ENCODE measurements at places on chromosomes 1 and 21.

- DNase-seq: no peak
Observed at GRCh38 chr1:221625026-221625425, 116.9 kb downstream of the DUSP10 start.

DNA sequence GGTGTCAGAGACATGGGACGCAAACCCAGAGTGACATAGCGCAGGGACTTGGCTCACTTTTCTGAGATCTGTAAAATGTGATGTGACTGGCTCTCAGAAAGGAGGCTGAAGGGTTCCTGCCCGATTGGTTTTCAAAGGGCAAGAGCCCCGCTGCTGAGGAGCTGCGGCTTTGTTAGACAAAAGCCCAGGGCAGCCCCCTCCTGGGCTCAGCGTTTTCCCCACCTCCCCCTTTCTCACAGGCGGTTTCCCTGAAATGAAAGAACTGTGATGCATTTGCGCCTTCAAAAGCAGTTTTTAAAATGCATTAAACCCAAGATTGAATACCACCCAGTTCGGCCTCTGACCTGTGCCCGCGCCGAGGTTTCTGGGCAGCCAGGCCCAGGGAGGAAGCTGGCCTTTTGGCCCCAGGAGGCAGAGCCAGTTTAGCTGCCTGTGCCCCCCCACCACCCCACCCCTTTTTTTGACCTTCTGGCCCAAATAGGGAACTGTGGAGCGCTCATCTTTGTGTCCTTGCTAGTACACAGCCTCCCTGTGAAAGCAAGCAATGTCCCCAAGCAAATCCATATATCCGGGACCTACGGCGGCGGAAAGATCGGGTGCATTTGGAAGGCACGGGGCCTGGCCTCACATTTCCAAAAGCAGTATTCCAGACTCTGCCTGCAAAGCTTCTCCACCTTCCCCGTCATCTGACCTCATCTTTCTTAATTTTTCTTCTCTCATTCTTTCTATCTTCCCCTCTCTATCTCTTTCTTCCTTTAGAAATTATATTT is 28.6 kb downstream of the CD247 start:
- no peak for DNase-seq

- DNase-seq: no peak
Observed at GRCh38 chr1:235923466-235924021, 56.8 kb upstream of the LYST start.

- no peak for DNase-seq
Observed at GRCh38 chr1:38803647-38804046, 55.9 kb downstream of the RRAGC start.

GRCh38 chr1:53391296-53391695 is 63.4 kb upstream of the LRP8 start:
- DNase-seq: no peak

DNA sequence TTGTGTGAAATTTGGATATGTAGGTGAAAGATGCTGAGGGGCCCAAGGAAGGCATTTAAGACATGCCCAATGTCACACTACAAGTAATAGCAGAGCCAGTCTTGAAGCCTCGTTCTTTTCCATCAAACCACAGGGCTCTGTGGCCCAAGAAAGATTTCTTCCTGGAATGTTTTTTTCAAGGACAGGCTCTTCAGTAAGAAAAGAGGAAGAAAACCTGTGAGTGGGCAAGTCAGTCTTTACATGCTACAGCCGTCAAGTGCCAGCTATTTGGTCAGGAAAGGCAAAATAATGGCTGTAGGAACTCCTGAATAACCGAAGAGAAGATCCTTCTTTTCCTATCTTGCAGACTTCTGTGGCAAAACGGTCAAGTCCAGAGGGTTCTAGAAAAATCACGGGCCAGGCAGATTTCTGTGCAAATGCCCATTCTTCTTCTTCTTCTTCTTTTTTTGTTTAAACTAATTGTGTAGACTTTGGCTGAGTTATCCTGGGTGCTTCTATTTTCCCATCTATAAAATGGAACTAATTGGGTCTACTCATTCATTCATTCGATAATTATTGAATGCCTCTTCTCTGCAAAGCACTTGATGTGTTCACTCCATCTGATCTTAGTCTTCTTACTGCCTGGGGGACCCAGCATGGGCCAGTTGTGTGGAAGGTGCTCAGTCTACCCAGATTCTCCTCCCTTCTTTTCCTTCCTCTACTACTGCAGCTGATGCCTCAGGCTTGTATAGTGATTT is 1.9 kb upstream of the ID3 start:
- DNase-seq: no peak

DNA sequence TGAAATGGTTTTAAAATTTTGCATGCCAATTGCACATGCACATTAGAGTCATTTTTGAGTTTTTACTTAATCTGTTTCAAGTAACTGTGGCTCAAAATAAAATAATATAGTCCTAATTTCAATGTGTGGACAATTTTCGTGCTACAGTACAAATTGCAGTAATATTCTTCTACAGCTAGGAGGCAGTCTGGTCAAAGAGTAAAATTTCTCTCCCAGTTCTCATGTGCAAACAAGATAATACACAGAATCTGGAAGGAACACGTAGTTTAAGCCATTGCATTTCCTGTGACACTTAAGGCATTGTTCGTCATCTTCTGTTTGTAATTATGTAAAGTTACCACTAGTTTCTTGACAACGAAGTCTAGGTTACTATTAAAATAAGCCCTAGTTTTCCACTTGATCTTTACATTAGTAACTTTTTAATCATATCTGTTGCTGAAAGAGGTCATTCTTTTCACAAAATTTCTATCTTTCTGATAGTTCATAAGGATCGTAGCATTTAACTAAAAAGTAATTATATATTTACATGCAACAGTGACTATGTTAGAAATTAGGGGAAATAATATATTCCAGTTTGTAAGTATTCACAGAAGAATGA is 28.9 kb downstream of the ODR4 start:
- DNase-seq: no peak

DNA sequence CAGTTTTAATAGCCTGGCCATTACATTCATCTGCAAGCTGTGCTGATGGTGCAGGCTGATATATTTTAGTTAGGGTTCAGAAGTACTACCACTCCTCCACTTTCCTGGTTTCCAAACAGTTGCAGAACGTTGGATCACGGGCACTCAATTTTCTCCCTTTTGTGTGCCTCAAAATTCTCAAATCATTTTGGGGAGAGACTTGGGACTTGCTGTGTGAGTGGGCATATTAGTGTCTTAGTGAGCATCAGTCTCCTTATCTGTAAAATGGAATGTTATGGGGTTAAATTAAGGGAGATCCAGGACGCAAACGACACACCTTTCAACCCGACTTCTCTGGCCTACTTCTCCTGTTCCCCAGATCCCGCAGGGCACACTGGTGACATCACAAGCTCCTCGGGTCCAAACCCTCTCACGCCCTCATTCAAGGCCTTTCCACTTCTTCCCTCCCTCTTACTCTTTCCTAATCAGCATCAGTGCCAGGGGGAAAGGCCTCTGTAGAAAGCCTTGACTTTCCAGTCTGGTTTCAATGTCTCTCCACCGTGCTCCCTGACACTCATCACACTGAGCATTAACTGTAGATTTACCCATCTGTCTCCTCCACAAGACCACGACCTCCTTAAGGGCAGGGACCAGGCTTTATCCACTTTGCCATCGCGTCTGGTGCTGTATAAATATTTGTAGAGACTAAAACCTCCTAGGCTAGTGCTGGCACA is 1.2 kb downstream of the PIGP start:
- peak; percentile 78 for DNase-seq

DNA sequence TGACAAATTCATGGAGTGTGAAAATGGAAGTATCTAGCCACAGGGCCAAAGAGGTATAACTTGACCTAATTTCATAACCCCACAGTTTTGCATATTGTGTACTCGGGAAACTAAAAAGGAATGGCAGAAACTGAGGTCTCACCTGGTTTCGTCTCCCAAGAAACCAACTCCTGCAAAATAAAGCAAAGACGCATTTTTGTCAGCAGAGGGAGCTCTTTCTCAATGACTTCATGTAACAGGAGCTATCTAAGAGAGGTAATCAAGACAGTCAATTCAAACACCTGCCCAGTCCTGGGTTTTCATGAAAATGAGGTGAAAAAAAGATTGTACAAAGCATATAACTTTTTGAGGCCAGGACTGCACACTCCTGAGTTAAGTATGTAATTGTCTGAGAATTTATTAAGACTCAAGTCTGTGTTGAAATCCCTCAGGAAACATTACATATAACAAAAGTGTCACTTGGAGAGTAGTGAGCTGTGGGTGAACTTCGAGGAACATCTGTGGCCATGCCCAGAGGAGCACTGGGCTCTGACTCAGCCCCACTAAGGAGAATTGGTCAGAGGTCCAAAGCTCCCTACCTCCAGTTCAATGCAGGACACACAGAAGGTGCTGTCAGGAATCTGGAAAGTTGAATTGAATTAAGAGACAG is 17.6 kb downstream of the FCRL4 start:
- no peak for DNase-seq

DNA sequence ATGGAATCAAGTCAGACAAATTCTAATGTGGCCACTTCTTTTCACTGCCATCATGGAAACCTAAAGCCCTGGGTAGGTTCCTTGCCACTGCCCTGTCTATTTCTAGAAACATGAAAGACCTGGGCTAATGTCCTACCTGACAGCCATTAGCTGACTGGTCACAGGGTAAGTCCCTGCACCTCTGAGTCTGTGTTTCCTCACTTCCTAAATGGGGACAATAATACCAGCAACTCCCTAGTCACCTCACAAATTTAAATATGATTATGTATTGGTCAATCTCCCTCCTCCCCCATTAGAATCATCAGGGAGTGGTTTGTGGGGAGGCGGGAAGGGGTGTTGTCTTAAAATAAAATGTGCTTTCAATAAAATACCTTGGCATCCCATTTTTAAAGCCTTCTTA is 2.2 kb downstream of the CREG1 start:
- no peak for DNase-seq

DNA sequence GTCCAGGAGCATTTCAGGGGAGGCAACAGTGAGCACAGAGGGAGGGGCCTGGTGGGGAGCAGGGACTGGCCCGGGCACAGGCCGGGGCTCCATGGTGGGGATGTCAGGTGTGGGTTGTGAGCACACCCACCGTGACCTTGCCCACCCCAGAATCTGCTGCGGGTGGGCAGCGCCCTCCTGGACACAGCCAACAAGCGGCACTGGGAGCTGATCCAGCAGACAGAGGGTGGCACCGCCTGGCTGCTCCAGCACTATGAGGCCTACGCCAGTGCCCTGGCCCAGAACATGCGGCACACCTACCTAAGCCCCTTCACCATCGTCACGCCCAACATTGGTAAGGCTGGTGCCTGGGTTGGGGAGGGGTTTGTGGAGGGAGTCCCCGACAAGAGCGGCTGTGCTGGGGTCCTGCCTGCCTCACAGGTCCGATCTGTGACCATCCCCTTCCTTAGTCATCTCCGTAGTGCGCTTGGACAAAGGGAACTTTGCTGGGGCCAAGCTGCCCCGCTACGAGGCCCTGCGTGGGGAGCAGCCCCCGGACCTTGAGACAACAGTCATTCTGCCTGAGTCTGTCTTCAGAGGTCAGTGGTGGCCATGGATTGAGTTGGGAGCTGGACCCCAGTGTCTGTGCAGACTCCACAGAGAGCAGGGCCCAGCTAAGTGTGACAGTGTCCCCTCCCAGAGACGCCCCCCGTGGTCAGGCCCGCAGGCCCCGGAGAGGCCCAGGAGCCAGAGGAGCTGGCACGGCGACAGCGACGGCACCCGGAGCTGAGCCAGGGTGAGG is 14.3 kb downstream of the PSRC1 start:
- DNase-seq: peak; percentile 53

DNA sequence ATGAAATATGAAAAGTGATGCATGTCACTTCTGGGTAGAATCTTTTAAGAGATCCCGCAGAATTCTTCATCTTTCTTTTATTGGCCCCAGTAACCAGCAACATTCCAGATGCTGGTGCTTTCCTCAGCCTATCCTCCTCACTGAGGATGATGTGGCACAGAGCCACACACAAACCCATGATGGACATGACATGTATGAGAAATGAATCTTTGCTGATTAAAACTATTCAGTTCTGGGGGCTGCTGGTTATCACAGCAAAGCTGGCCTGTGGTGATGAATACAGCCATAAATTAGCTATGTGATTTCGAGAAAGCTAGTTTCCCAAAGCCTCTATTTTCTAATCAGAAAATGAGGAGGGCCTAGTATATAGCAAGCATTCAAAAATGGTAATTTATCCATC is 8.3 kb upstream of the ERICH3 start:
- DNase-seq: no peak

DNA sequence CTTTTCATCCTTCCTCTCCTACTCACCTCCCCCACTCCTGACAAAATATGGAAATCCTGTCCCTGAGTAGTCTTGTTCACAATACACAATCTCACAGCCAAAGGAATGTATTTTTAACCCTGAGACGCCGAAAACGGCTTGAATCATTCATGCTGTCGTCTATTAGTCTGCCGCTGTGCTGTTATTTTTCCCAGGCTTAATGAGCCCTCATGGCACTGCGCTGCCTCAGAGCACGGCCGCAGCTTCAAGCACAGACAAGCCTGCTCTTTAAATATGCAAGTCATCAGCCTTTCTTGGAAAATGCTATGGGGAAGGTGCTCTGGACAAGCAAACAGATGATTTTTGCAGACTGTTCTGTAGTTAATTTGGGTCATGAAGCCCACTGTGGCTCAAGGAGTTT is 302.7 kb downstream of the DISC1 start:
- DNase-seq: no peak

DNA sequence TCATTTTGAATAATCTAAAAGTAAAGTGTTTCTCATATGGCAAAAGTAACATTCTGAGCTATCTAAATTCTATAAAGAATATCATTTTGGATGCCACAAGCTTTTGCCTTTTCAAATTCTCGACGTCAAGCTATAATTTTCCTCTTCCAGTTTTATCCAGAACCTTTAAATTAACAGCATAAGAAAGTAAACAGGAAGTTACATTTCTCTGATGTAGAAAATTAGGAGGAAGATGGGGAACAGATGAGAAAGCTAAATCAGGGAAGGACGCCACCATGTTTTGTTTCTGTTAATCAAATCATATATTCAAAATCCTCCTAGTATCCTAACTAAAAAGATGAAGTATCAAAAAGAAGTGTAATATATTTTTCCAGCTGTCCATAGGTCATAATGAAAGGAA is 8.8 kb upstream of the CAMSAP2 start:
- no peak for DNase-seq

- no peak for DNase-seq
Observed at GRCh38 chr1:78005755-78006154, 1.0 kb downstream of the DNAJB4 start.

DNA sequence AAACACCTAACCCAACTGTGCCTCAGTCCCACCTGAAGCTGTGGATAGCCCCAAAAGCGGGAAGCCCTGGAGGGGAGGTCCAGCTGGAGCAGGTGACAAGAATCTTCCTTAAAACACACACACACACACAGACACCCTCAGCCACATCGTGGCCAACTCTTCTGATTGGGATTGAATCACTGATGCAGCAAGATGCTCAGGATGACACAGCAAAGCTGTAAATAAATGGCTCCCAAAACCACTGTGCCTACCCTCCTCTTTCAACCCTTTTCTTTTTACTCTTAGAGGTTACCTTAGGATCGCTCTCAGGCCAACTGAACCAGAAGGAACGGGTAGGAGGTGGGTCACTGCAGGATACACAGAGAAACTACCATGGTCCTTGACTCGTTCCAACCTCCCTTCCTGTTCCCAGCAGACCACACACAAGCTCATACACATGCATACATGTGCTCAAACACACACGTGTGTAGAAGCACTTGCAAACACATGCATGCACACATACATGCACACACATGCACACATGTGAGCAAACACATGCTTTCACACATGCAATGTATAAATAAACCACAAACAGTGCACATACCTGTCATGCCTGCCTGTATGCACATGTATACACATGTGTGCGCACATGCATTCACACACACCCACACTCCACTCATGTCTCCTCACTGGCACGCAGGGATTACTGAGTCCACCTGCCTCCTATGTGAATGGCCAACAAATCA is 14.4 kb downstream of the CAPN9 start:
- DNase-seq: no peak

GRCh38 chr1:66540434-66541032 is 6.6 kb downstream of the SGIP1 start:
- DNase-seq: no peak

Measured in sciatic nerve (tissue), 2 donors.